ENCODE measurements at places on chromosomes 1 and 21.
A peak's percentile ranks its signal among the peaks of the same experiment; 100 is the strongest.

DNA sequence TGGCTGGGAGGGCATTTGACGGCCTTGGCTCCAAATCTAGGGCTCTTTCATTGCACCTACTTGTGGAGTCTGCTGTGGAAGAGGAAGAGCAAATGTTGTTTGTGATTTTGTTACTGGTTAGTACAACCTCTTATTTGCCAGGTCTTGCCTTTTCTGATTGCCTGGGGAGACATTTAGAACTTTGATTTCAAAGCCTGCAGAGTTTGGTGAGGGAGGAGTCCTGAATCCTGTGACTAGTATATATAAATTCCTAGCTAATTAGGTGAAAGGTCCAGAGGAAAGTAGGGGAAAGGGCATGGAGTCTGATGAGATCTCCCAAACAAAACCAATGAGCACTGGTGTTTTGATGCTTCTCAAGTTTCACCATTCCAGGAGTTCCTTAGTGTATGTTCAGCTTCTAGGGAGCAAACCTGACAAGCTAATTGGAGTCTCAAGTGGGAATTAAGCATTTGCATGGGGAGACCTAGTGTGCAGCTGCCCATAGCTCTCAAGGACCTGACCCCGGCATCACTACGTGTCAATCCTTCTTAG lies 5.1 kb upstream of the HMGCS2 start:
- DNase-seq: peak; percentile 25

DNA sequence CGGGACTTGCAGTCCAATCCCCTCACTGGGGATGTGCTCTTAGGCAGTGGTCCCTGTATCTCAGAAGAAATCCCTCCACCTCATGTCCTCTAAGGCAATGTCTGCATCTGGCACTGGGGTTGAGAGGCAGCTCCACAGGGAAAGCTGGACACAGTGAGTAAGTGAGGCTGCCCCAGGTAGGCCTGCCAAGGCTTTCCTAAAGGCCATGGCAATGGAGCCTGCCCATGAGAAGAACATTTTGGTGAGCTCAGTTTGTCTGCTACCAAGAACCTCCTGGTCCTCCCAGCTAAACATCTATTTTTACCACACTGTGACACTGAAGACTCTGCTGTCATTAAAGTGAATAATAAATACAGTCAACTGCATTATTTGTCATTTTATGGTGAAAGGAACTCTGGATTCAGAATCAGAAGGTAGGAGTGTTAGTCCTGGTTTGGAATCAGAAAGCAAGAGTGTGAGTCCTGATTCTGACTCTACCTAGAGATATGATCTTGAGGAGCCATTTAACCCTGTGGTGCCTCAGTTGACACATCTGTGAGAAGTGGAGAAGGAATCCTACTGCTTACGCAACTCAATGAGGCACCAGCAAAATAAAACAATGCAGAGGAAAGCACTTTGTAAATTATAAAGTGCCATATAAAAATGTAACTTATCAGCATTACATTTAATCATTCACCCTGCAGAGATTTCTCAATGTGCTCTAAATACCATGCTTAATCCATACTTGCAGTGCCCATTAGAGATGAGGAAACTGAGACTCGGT lies 41.0 kb downstream of the TBX15 start:
- DNase-seq: no peak

DNA sequence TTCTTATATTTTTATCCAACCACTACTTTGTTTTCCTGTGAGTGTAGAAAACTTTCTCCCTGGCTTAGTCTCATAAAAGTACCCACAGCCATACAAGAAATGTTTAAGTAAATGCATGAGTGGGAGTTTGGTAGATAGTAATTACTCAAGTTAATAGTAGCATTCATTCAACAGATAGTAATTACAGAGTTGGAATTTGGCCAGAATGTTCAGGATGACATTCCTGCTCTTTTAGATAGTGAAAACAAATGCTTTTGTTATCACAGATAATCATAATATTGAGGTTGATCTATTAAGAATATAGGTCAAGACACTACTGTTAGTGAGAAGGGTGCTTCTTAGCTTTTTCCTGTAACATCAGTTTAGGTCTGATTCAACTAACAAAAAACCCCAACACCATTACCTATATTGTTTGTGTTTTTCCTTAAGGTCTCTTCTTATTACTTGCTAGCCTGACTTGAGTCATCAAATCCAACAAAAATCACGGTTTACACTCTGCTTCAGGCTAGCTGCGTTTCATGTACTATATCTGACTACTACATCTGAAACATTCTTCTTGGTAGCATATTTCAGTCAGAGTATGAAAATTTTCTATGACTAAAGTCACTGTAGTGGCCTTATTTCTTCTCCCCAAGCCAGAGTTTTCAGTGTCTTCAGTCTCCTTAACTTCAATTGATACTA lies 163.7 kb downstream of the HS2ST1 start:
- DNase-seq: no peak

GRCh38 chr1:223176437-223176836 lies 33.4 kb upstream of the TLR5 start:
- no peak for DNase-seq

DNA sequence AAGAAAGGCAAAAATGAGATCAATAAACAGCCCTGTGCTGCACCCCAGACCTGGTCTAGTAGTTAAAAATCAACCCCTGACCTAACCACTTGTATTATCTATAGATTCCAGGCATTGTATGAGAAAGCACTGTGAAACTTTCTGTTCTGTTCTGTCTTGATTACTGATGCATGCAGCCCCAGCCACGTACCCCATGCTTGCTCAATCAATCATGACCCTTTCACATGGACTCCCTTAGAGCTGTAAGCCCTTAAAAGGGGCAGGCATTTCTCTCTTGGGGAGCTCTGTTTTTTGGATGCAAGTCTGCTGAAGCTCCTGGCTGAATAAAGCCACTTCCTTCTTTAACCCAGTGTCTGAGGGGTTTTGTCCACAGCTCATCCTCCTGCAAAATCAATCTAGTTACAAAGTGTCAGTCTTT lies 24.2 kb upstream of the CD34 start:
- no peak for DNase-seq

DNA sequence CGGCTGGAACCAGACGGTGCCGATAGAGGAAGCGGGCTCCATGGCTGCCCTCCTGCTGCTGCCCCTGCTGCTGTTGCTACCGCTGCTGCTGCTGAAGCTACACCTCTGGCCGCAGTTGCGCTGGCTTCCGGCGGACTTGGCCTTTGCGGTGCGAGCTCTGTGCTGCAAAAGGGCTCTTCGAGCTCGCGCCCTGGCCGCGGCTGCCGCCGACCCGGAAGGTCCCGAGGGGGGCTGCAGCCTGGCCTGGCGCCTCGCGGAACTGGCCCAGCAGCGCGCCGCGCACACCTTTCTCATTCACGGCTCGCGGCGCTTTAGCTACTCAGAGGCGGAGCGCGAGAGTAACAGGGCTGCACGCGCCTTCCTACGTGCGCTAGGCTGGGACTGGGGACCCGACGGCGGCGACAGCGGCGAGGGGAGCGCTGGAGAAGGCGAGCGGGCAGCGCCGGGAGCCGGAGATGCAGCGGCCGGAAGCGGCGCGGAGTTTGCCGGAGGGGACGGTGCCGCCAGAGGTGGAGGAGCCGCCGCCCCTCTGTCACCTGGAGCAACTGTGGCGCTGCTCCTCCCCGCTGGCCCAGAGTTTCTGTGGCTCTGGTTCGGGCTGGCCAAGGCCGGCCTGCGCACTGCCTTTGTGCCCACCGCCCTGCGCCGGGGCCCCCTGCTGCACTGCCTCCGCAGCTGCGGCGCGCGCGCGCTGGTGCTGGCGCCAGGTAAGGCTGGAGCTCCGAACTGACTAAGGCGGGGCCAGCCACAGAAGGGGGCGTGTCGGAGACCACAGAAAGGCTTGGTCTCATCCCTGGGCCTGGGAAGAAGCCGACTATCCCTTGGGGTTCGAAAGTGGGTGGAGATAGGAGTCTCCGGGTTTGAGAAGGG lies 486 bp downstream of the SLC27A3 start:
- DNase-seq: no peak

DNA sequence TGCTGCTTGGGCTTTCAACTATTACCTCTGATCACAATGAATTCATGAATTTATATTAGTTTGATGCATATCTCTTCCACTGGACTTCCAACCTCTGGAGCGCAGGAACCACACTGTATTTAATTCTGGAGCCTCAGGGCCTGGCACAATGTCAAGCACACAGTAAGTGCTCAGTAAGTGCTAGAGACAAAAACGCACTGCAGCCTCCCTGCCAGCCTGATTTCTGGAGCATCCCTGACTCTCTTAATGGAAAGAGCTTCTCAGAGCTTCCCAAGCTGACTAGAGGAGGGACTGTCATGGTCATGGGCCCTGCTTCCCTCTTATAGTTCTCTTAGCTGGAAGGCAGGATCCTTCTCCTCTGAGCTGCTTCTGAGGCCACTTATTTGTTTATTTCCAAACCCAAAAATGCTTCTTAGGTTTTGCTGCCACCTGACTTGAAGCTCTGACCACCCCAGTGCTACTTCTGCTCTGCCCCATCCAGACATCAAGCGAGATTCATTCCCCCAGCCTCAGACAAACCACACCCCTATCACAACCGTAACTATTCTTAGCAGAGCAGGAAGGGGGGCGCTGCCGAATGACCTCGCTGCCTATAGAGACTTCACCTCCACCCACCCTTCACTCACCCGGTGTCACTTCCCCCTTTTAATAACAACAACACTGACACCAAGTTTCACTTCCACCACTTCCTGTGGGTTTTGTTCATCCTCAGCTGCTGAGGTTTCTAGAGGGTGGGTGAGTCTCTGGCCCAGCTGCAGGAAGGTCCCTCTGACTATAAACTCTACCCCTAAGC lies 33.6 kb downstream of the NUAK2 start:
- DNase-seq: no peak

- DNase-seq: no peak
Measured at GRCh38 chr21:14451546-14451945, 68.6 kb upstream of the HSPA13 start.

DNA sequence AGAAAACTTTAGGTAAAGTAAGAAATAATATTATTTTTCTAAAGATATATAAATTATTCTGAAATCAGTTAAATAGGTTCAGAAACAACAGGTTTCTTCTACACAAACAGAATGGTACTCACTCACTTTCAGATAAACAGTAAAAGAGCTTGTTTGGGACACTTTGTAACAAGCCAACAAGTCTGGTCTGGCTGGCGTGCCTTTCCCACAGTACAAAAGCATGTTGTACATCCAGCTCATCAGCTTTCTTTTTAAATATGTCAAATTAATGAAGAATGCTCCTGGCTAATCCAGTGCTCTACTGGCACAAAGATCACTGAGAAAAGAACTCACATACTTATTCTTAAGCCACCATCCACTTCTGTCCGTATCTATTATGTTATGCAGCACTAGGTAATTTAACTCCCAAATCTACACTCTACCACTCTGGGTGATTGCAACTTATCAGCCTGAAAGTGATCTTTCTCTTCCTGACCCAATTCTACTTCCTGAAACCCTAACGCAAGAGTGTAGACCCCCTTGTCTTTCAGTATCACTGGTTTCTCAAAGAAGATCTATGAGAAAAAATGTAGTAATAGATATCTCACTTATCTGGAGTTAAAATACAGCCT lies 32.6 kb downstream of the TRIT1 start:
- no peak for DNase-seq

GRCh38 chr1:59986516-59987310 lies 60.1 kb upstream of the CYP2J2 start:
- DNase-seq: no peak

- DNase-seq: no peak
Measured at GRCh38 chr1:176515310-176515709, 52.3 kb downstream of the PAPPA2 start.

DNA sequence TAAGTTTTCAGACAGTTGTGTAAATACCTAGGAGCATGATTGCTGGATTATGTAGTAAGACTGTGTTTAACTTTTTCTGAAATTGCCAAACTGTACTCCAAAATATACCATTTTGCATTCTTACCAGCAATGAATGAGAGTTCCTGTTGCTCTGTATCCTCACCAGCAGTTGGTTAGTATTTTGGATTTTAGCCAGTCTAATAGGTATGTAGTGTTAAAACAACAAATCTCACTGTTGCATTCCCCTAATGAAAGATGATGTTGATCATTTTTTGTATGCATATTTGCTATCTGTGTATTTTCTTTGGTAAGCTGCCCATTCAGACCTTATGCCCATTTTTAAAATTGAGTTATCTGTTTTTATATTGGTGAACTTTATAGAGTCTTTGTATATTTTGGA lies 89.9 kb downstream of the RASAL2 start:
- DNase-seq: no peak

DNA sequence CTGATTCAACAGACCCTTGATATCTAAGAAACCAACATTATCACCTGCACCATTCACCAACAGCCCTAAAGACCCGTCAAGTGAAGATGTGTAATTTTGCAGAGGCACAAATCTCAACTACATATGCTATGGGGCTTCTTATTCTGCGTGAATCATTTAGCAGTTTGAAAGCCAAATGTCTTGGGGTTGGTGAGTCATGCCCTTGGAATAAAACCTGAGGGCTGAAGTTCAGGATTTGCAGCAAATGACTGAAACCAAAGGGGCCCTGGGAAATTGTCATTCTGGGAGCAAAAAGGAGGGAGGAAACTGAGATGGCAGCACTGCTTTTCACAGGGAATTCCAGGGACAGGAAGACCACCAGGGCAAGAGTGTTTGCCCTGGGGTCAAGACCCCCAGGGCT lies 79.2 kb upstream of the TNR start:
- DNase-seq: no peak

DNA sequence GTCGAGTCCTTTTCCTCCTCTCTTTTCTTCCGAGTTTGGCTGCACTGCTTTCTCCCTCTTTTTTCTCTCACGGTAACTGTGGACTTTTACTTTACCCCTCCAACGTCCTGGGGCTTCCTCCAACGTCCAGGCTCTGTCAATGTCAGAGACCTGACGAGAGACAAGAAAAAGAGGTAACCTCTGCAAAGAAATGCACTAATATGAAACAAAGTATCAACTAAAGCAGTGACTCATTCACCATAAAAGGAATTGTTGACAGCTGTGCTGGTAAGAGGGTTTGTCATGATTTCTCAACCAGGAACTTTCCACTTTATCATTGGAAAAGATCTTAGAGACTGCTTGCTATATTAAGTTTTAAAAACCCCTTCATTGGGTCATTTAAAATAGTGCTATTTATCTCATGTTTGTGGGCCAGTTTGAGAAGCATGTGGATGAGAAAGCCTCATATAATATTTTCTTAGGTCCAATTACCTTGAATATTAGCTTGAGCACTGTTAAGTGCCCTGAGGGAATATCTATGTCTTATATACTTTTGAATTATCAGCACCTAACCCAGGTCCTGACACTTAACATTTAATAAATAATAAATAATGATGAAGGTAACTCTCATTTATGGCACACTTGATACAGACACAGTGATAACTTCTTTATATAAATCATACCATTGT lies at the start of gene GBP2:
Gene GBP2 (minus strand): TSS at position 202 of the 668 bp plus-strand sequence. CDS start 4,148 bp downstream, outside the sequence.
- DNase-seq: peak; percentile 32

- no peak for DNase-seq
Measured at GRCh38 chr1:69994241-69994640, 211.1 kb downstream of the LRRC40 start.

GRCh38 chr21:43718872-43719747 lies at the start of gene PDXK:
Gene PDXK (plus strand): TSS chr21:43719129. CDS start chr21:43719295, 166 bp downstream.
- peak; percentile 45 for DNase-seq

- DNase-seq: no peak
Measured at GRCh38 chr1:6037338-6037762, 8.3 kb upstream of the KCNAB2 start.

DNA sequence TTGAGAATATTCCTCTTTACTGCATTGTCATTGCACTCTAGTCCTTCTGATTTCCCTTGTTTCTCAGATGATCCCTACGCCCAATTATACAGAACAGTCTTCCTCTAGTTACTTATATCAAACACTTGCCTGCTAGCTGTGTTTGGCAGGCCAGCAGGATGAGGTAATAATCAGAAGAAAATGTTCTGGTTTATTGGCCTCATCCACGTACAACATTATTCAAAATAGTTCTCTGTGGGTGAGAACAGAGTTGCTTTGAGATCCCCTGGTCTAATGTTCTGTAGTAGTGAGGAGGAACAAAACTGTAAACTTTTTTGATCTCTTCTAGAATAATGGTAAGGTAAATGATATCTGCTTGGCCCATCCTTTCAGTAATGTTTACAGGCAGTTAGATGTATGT lies 22.3 kb upstream of the C1orf105 start:
- DNase-seq: no peak

Measured in AG09319 (cell line).